GM12892 (cell line): ENCODE measurements at places on chromosomes 4 and X.

DNA sequence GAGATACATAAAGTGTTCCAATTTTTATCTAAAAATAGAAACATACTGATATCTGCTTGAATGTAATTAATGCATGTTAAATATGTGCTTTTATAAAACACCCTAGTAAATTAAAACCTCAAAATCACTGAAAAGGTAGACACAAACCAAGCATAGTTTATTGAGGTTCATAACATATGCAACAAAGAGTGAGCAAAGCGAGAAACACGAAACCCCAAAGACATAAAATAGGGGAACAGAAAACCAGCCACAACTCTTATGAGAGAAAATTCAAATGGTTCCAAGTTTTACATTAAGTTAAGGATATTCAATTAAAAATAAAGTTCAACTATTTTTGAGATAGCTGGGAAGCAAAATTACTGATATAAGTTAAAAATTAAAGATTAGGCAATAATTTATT lies 336.4 kb upstream of the AGA start:
- no peak for DNase-seq

GRCh38 chr4:65450899-65451298 lies 219.4 kb downstream of the EPHA5 start:
- no peak for DNase-seq

GRCh38 chr4:22988526-22988925 lies 295.8 kb downstream of the GBA3 start:
- no peak for DNase-seq

GRCh38 chrX:50697691-50698090 lies 116.3 kb downstream of the SHROOM4 start:
- no peak for DNase-seq

DNA sequence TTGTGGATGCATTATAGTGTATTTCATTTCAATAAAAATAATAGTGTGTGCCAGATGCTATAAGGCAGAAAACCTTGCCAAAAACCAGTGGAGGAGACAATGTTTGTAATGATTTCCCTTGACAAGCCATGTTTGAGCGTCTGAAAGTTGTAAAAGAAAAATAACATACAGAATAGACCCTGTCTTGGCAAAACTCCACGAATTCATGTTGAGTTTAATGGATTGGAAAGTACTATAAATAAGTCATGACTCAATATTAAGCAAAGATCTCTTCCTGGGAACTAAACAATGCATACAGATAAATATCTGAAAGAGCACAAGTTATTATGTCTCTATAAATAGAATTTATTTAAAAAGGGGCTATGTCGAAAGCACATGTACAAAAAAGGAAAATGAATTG lies 543.5 kb downstream of the GABRG1 start:
- no peak for DNase-seq

DNA sequence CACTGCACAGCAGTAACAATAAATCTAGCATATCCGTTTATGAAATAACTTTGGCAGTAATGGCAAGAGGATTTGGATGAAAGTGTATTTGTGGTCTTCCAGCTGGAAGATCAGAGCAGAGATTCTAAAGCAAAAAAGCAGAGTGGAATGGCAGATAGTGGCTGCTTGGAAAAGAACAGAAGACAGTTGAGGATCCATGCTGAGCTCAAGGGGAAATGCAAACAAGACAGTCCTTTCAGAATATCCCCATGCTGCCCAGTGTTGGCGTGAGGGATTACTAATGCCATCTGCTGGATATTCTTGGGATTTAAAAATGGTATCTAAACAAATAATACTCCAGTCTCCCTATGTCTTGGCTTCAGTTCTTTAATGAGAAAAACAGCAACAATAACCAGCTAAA lies 629.1 kb upstream of the ATOH1 start:
- DNase-seq, result no peak

- no peak for DNase-seq
Observed at GRCh38 chrX:87706134-87706533, 188.5 kb downstream of the KLHL4 start.

- DNase-seq, result no peak
Observed at GRCh38 chrX:103773445-103773844, 3.2 kb upstream of the PLP1 start.

DNA sequence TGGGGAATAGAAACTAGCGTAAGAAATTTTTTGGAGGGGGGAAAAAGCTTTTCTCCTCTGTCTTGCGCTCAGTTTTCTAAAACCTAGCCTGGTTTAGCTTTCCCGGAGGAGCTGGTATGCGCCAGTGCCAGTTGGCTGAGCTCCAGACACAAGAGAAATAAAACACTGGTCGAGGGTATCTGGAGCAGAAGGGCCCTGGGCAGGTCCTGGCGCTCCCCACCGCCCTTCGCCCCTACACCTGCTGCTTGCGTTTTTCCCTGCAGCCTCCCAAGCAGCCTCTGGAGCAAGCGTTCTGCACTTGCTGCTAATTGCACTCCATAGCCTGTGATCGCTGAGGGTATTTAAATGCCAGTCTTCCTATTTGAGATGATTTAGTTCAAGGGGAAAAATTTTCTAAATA lies 816 bp downstream of the EREG start:
- no peak for DNase-seq

DNA sequence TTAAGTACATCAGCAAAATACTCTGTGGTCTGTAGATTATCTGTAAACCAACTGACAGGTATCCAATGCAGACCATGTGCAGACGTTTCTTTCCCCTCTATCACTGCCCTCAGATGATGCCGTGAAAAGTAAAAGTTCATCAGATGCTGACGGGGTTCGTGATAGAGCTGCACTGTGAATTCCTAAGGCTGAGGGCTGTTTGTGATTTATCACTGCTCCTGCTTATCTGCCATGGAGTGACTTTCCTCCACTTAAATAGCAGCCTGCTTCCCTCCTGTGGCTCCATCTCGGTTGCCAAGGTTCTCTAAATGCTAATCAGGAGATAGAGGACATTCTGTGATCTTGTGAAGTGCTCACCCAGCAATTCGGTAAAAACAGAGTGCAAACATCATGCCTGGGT lies 89.3 kb upstream of the SRD5A3 start:
- no peak for DNase-seq

GRCh38 chr4:142016031-142016430 lies 379.6 kb downstream of the IL15 start:
- no peak for DNase-seq

DNA sequence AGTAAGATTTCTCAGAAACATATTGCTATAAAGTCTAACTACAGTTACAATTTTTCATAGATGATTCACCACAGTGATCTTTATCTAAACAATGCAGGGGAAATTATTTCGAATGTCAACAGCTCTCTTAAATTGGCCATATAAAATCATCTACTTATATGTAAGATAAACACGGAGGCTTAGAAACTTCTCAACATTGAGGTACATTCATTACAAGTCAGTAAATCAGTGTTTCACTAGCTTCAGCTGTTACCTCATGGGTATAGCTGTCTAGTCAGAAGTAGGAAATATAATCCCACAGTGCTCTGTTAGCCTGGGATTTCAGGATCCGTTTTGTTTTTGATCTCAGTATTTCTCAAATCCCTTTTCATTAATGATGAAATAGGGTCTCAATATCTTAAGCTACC lies 43.2 kb downstream of the PCDH7 start:
- no peak for DNase-seq

DNA sequence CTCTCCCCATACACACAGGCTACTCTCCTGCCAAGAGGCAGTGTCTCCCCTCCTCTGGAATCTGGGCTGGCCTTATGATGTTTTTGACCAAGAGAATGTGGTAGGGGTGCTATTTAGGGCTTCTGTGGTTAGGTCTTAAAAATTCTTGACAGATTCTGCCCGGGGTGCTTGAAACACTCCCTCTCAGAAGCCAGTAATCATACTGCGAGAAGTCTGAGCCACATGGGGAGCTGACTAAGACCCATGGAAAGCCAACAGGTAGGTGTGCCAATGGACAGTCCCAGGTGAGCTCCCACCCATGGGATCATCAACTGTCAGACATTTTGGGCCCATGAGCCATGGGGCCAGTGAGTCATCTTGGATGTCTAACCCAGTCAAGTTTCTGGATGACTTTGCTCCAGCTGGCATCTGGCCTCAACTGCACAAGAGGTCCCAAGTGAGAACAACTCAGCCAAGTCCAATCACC lies 315.7 kb downstream of the FBXW7 start:
- DNase-seq, result no peak

GRCh38 chr4:105637408-105638176 lies 70.9 kb downstream of the INTS12 start:
- no peak for DNase-seq

DNA sequence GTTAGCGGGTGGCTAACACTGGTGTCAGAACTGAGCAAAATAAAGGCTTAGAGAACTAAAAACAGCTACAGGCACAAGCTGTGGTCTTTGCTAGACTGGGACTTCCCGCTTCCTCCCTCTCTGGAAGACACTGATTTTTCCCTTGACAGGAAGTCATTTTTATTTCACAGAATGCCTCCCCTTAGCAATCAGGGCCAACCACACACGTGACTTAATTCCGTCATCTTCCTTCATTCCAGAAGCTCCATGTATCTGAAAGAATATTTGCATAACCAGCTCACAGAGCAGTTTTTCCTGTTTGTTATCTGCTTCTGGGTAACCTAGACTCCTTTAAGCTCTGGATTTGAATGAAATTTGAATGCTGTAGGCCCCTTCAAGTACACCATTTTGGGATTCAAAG lies 327.5 kb upstream of the FRG1 start:
- DNase-seq, result no peak

GRCh38 chr4:113502476-113502875 lies 259.1 kb downstream of the CAMK2D start:
- DNase-seq, result no peak

- DNase-seq, result no peak
Observed at GRCh38 chr4:45741897-45742296, 382.0 kb downstream of the GABRG1 start.

- no peak for DNase-seq
Observed at GRCh38 chr4:84841435-84841834, 125.1 kb downstream of the WDFY3 start.

DNA sequence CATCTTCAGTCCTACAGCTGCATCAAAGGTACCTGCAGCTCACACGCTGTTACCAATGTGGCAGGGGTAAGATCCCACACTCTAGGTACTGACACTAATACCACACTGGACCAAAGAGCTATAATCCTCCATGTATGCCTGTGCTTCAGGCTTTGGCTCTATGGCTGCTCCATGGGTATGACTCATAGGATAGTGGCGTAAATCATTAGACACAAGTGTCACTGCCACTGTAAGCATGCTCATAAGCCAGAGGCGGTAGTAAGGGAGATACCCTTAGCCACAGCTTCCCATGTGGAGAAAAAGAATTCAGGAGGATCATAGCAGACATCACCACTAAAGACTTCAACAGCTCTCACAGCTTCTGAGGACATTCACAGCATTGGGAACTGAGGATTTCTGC lies 287.5 kb downstream of the ACTRT1 start:
- DNase-seq, result no peak

DNA sequence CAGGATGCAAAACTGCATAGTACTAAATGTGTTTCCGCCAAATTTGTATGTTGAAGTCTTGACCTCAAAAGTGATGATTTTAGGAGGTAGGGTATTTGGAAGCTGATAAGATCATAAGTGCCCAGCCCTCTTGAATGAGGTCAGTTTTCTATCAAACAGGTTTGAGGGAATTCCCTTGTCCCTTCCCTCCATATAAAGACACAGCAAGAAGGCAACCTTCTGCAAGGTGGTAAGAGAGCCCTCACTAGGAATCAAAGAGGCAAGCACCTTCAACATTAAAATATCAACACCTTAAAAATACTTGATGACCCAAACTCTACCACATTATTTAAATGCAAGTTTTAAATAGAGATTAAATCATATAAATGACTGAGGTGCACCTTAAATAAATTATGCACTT lies 288.6 kb downstream of the EPHA5 start:
- DNase-seq, result no peak

DNA sequence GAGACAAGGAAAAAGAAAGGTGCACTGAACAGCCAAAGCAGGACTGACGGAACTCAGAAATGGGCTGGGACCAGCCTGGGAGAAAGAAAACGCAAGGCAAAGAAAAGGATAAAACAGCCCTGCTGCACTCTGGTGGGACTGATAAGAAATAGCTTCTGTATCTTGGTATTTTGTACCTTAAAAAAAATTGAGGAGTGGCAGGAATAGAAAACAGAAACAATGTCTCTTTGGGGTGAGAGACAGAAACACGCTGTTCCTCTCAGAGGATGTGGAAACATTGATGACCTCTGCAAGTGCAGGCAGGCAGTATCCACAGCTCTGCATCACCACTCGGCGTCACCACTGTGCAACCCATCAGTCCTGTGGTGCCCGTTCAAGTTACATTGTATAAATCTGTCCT lies 152.5 kb upstream of the SPRY1 start:
- DNase-seq, result no peak

DNA sequence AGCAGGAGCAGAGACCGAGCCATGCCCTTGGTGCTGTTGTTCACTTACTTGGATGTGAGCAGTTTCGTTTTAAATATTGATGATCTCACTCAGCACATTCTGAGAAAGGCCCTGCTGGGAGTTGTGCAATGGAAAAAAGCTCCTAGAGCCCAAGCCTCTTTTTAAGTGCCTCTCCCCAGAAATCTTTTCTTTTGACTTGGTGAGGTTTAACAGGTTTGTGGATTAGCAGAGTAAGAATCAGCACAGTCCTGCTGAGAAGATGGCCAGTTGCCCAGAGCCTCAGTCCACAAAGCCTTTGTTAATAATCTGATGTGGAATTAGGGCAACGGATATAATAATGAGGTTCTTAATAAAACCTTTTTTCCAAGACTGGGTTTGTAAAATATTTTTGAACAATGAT lies 157.5 kb upstream of the ATP6AP2 start:
- DNase-seq, result no peak

DNA sequence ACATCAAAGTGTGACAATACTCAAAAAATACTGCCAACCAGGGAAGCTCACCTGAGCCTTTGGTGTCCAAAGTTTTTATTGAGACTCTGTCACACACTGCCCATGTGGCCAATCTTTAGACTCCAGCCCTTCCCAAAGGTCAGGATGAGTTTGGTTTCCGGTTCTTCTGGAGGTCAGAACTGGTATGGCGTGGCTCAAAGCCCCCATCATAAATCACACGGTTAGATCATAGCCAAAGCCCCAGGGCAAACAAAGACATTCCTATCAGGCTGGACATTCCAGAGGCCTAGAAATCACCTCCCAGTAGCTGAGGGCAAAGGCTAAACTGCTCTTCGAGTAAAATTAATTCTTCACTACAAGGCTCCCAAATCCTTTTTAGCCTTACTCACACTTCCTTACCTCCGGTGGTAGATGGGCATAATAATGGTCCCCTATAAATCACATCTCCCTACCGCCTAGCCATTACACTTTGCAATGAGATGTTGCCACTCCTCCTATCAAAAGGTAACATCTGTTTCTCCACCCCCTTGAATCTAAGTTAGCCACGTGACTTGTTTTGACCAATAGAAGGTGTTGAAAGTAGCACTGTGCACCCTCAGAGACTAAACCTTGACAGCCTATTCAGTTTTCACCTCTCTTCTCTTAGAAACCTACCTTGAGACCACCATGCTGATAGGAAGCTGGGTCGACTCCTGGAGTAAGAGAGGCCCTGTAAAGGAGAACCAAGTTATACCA lies 137.8 kb upstream of the DUSP21 start:
- no peak for DNase-seq

DNA sequence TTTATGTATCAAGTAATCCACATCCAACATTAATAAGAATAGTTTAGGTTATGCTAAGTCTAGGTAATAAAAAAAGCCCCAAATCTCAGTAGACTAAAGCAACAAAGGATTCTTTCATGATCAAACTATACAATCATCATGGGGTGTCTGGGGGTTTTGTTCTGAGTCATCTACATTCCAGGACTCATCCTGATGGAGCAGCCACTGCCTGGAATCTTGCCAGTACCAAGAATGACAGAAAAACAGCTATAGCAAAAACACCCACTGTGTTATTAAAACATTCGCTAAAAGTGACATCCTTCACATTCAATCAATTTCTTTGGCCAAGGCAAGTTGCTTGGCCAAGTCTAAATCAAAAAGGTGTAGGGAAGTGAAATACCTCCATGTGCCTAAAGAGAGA lies 3.9 kb upstream of the ARHGEF38 start:
- DNase-seq, result no peak
